ENCODE measurements at places on chromosomes 2 and 18.

DNA sequence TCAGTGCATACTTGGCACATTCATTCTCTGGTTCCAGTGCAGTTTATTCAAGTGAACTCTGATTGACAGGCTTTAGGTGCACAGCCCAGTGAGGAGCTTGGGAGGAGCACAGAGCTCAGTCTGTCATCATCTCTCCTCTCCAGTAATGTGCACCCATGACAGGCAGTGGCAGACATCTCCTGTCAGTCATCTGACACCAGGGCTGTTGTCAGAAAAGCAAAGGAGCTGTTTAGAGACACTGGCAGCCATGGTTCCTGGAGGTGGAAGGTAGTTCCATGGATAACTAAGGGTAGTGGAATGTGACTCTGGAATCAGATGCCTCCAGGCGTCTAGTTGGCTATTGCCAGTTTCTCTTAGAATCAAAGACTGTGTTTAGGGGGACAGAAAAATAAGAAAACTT lies 308.8 kb downstream of the DCDC2C start:
- DNase-seq, result no peak

DNA sequence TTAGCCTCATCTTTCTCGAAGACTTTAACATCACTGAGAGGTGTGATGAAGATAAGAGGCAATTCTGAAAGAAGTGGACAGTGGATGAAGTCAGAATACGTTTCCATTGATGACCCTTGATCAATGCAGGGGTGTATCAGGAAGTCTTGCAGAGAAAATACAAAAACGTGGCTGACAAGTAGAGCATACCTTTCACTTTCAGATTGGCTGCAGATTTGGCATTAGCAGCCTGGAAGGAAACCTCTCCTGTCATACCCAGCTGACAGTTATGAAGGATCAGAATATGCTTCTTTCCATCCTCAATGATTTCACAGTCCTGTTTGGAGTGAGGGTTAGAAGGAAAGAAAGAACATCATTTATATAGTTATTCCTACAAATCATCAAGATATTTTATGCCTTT lies 152.5 kb downstream of the PLEKHA3 start:
- DNase-seq, result no peak

DNA sequence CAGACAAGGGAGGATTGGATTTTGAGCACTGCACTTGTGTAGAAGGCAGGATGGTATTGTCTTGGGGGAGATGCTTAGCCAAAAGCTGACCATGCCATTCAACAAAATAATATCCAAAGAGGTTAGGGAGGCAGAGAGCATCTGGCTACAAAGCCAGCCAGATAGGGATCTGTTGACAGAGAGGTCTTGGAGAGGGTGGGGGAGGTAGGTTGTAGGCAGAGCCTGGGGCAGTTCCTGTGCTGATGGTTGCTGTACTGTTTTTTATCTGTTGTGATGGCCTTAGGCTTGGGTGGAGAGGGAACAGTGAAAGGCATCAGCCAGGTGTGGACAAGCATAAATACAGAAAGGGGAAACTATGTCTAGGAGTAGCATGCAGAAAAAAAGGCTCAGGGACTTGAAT lies 100.9 kb downstream of the AQP4 start:
- no peak for DNase-seq

DNA sequence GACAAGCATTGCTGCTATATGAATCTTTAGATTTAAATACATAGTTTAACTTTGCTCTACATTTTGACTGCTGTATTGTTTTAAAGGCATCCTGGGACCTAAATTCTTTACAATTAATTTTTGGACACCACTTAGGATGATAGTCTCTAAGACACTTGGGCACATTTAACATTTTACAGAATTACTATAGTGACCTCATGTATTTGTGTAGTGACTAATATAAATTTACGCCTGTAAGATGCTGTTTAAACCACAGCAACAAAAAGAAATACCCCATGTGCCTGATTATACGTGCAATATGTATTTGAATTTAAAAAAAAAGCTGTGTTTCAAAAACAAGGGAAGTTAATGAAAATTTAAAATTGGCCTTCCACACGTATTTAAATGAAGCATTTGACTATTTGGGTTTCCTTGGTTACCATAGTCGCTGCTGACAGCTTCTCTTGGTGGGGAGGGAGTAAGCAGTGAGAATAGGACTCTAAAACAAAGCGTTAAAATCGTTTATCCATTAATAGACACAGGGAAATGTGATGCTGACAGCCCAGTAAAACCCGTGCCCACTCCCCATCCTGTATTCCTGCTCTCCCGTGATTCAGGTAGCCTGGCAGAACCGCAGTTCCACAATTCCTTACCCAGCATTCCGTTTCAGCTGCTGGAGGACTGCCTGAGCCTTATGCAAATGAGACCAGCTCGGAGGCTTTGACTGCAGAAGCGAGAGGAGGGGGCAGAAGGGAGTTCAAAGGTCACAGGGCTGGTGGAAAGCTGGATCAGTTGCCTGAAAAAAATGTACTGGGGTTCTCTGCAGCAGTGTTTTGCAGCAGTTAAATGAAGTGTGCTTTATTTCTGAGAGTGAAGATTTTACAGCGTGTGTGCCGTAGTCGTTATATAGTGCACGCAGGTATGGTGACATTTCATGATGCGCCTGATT lies 104.3 kb downstream of the CSRNP3 start:
- no peak for DNase-seq

DNA sequence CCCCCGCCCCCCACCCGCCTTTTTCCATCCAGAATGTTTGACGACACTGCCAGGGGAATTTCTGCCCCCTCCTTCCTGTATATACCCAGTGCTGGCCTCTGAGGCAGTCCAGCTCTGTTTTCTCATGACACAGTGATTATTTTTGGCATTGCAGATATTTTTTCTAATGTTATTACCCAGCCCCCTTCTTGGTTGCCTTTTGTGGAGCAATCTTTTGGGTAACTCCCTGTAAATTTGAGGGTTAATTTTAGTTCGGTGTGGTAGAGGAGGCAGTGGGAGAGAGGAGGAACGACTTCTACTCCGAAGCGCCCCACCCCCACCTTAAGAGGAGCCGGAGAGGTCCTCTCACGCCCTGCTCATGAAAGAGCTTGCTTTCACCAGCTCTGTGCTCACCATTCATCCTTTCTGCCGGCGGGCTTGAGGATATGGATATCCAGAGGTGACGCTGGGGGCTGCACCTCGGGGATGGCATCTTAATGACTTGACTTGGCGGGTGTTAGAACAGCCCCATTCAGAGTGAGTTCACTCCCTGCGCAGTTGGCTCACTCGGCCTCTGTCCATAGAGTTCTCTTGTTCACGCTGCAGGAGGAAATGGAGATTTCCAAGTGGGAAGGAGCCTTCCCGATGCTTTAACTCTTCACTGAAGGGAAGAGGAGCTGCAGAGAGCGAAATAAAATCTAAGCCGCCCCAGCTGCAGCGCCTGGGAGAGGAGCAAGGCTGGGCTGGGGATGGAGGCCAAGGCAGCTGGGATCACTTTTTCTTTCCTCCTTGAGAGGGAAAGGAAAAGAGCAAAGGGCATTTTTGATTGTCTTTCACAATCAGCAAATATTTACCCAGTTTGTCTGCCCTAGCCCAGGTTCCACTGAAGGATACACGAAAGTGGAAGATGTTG lies 38.4 kb downstream of the EPAS1 start:
- peak; percentile 83 for DNase-seq

- peak; percentile 32 for DNase-seq
Measured at GRCh38 chr2:68831686-68832232, 39.4 kb downstream of the BMP10 start.
